NCI-H524 (cell line): ENCODE measurements at places on chromosomes 16 and 17.

DNA sequence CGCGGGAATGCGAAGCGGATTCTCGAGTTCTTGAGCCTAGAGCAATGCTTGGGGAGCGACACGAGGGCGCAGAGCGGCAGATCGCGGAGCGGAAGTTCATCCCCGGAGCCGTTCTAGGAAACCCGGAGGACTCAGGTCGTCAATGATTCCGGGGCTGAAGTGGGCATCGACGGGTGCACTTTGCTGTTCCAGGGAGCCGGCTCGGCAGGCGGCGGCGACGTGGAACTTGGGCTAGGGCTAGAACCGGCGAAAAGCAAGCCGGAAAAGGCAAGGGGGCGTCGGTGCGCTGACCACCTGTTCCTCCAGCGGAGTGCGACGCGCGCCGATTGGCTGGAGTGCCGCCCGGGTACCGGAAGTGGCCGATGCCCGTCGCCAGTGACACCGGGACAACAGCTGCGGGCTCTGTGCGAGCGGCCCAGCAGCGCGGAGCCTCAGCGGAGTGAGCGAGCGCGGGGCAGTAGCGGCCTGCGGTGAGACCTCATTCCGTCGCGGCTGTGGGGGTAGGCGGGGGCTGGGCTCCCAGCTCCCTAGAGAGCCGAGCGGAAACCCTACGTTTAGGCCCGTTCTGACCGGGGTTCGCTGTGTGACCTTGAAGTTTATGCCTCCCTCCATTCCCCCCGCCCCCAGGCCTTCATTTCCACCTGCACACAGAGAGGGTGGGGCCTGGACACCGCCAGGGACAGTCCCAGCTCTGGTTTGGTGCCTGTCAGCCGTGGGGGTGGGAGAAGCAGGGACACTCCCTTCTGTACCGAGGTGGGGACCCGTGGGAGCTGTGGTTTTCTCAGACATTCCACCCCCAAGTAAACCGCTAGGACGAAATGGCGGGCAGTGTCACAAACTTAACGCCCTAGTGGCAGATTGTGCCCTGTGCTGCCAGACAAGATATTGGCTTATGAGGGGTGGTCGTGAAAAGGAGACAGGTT, at the start of gene ZFP3:
TSS of gene ZFP3 (plus strand) at position 362 of the 923 bp plus-strand sequence. CDS start 13,038 bp downstream, outside the sequence.
- DNase-seq: peak; percentile 59

DNA sequence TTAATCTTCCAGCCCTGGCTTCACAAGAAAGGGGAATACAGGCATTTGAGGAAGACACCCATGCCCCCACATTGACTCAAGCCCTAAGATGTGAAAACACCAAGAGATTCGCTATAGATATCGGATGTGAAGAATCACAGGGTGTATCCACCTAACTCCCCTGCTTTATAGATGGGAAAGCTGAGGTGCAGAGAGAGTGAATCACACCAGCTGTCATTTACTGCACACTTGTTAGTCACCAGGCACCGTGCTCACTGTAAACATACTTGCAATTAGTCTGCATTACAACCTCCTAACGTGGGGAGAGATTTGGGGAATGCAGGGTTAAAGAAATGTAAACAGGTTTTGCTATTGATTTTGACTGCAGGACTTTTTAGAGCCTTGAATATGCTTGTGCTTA, 325.5 kb downstream of the C16orf95 start:
- no peak for DNase-seq

DNA sequence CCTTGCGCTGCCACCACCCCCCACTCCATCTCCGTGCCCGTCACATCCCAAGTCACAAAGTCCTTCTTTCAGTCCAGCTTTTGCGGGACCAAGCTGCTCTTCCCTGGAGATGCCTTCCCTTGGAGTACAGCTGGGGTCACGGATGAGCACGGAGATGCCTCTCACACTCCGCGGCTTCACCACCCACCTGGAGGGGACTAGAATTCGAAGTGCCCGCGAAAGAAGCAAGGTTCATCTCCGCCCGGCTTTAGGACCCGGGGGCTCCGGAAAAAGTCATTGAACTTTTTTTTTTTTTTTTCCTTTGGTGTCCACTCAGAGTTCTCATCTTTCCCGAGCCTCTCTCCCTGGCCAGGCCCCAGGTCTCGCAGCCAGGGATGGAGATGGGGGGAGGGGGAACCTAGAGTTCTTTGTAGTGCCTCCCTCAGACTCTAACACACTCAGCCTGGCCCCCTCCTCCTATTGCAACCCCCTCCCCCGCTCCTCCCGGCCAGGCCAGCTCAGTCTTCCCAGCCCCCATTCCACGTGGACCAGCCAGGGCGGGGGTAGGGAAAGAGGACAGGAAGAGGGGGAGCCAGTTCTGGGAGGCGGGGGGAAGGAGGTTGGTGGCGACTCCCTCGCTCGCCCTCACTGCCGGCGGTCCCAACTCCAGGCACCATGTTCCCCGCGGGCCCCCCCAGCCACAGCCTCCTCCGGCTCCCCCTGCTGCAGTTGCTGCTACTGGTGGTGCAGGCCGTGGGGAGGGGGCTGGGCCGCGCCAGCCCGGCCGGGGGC, at the start of gene FKBP10:
TSS of gene FKBP10 (plus strand) at position 624 of the 771 bp plus-strand sequence. CDS start at position 655, 31 bp downstream.
- DNase-seq: peak; percentile 79

GRCh38 chr17:68570526-68570925, 30.6 kb downstream of the FAM20A start:
- no peak for DNase-seq

DNA sequence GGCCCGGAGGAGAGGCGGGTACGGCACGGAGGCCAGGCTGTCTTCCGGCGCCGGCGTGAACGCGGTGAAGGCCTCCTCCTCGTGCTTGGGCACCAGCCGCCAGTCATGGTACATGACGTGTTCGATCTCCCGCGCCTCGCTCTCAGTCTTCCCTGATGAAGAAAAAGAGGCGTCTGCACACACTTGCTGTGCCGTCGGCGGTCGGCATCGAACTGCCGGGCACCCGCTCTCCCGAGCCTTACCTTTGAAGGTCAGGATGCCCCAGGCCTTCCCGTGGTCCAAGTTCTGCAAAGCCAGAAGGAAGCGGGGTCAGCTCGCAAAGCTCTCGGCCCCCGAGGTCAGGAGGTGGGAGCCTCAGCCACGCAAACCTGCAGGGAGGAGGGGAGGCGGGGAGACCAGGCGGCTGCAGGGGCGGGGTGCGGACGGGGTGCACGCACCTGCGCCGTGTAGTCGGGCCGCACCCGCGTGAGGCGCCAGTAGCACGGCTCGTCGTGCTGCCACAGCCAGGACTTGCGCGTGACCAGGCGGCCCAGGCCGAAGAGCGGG, at the start of gene EME2:
TSS of gene EME2 (plus strand) at position 449 of the 546 bp plus-strand sequence. CDS start 418 bp downstream, outside the sequence.
- DNase-seq: no peak

- no peak for DNase-seq
Observed at GRCh38 chr17:12510535-12510934, 155.2 kb upstream of the MYOCD start.

- DNase-seq: no peak
Observed at GRCh38 chr17:27532269-27533263, 76.3 kb downstream of the KSR1 start.

DNA sequence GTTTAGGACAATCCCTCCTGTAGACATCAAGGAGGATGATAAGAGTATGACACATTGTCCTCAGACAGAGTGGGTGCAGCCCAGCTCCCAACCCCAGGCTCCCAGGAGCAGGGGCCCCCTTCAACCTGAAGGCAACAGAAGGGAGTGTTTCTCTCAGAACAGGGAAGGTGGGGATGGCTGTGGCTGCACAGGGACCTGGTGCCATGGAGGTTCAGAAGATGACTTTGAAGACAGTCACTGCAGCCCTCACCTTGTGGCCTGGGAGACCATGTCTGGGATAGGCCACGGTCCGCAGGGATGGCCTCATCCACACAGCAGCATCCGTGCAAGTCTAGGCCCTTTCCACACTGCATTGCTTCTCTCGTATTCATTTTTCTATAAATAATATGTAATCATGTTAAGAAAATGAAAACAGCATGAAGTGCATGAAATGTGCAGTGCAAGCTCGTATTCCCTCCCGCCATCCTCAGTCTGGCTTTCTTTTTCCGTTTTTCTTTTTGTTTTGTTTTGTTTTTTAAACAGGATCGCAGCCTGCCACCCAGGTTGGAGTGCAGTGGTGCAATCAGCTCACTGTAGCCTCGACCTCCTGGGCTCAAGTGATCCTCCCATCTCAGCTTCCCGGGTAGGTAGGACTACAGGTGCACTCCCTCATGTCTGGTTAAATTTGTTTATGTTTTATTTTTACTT, 71.1 kb downstream of the METRNL start:
- DNase-seq: no peak

GRCh38 chr16:1099189-1100083, 3.4 kb upstream of the C1QTNF8 start:
- DNase-seq: no peak

GRCh38 chr16:10922328-10923145, 19.7 kb downstream of the DEXI start:
- DNase-seq: no peak

DNA sequence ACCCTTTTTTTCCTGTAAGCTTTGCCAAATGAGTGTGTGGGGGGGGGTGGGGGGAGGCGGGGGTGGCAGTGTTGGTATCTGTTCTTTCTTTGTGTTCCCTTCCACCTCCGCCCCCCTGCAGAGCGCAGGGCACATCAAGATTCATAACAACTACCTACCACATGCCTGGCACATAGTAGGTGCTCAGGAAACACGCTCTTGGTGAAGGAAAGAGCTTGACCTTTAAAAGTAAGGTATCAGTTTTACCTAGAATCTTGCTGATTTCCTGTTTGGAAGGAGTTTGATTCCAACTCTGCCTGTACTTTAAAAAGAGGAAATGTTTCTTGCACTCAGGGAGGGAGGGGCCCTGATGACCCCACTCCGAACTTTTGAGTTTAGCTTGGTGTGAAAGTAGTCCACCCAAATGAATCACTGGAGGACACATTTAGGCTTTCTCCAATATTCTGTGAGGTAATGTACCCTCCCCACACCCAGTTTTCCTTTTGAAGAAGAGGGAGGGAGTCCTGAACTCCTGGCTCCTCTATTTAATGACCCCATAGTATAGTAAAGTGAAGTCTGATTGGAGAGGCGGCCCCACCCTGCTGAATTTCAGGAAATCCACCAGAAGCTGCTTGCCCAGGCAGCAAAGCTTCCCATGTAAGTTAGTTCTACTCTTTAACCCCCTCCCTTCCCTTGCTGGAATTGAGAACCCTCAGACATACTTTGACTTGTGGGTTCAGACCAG, 560 bp upstream of the FAM20A start:
- DNase-seq: no peak

GRCh38 chr17:34653511-34653910, 74.1 kb downstream of the TMEM132E start:
- DNase-seq: no peak

DNA sequence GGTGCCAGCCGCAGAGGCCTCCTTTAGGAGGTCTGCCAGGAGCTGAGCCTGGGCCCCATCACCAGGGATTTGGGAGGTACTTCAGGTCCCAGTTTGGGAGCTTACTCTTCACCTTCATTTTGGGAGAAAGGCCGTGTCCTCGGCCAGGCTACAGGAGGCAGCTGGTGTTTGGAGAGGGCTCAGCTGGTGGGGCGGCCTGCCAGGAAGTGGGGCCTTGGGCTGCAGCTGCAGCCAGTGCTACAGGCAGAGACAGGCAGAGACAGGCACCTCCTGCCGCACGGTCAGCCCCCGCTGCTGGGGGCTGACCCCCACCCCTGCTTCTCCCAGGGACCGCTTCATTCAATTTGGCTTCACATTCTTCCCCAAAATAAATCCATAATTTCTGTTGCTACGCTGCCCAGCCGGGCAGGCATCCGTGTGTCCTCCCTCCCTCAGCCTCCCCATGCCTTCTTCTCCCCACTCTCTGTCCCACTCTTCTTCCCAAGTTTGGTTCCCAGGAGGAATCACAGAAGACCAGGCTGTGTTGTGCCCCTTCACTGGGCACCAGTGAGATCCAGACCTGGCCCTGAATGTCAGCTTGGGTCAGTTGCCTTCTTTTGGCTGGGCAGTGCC, 6.1 kb downstream of the TMEM235 start:
- peak; percentile 84 for DNase-seq

DNA sequence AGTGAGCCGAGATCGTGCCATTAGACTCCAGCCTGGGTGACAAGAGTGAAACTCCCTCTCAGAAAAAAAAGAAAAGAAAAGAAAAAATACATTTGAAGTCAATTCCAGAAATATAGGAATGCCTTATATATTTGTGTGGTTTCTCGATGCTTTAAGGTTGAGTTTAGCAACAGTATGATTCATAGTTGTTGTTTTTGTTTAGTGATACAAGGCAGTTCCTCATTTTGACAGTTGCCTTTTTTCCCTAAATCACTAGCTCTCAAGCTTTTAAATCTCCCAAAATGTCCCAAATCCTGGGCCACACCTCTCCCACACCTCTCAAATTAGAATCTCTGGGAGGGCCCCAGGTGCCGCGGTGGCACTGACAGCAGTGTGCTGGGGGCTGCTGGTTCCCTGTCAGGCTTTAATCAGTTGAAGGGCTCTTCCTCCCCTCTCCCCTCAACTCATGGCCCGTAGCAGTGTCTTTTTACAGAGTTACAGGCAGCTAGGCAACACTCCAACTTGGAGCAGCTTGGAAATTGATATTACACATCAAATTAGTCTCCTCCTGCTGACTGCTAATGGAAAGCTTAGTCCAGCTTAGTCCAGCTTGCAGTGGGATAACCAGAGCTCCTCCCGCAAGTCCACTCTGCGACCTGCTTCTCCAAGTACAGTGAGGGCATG, 58.4 kb downstream of the EPN2 start:
- DNase-seq: peak; percentile 51

- DNase-seq: no peak
Observed at GRCh38 chr16:81571592-81572385, 127.2 kb downstream of the CMIP start.

DNA sequence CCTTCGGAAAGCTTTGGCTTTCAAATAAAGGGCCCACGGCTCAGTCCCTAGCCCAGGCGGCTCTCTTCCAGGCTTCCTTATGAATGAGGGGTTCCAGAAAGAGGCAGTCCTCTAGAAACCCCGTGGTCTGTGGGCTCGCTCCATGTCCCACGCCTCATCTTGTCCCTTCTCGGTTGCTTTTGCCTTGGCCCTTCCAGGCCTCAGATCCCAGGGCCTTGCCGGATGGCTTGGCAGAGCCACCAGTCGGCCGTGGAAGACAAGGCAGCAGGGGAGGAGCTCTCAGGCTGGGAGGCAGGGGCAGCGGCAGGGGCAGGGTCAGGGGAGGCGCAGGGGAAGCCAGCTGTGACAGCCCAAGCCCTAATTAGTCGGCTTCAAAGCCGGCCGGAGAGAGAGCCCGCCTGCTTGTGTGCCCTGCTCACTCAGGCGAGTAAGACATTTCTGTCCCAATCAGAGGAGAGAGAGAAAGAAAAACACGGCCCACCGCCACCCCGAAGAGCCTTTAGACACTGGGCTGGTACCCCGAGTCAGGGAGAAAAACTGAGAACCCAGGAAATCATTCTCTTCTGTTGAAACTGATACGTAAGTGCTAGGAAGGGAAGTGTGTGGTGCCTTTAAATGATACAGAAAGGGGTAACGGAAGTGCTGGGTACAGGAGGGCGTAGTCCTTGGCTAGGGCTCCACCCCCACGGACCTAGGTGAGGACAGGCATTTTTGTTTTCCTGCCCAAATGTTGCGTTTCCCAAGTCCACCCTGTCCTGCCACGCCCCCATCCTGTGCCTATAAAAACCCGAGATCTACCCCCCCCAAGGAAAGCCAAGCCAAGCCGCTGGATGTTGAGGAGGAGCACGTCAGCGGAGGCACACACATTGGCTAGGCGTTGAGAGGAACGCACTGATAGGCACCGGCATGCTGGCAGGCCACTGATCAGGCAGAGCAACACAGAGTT, 27.8 kb upstream of the MEIOC start:
- peak; percentile 52 for DNase-seq

GRCh38 chr17:76630151-76630550, 13.4 kb downstream of the ST6GALNAC1 start:
- no peak for DNase-seq
